ENCODE measurements at places on chromosomes 2 and 18.

- no peak for DNase-seq
These were observed 6.6 kb downstream of the ACVR2A start for GRCh38 chr2:147851244-147851930.

- no peak for DNase-seq
These were observed 134.9 kb upstream of the SLC14A2 start for GRCh38 chr18:45480219-45481015.

DNA sequence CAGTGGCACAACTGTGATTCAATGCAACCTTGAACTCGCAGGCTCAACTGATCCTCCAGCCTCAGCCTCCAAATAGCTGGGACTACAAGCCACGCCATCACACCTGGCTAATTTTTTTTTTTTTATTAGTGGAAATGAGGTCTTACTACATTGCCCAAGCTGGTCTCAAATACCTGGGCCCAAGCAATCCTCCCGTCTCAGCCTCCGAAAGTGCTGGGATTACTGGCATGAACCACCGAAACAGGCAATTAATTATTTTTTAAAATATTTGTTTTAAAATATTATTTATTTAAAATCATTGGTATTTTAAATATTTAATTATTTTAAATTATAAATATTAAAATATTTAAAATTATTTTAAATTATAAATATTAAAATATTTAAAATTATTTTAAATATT lies 24.5 kb downstream of the SRBD1 start:
- no peak for DNase-seq

DNA sequence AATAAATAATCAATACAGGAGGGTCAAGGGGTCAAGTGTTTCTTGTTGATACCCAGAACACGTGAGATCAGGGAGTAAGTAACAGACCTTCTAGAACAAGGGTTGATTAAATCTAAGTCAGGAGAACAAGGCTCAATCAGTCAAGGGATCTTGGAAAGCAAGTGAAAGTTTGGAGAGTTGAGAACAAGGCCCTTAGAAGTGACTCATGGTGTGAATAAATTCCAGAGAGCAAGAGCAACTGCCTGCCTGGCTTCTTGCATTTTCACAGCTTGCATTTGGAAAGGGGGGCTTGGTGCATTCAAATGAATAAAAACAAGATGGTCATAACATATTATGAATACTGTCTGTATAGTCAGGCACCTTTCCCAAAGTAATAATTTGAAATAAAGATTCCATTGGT lies 256.1 kb downstream of the DPP10 start:
- no peak for DNase-seq

- DNase-seq: no peak
These were observed 237.1 kb downstream of the TTC32 start for GRCh38 chr2:19664646-19665045.

GRCh38 chr2:144522897-144523595 lies 3.1 kb upstream of the ZEB2 start:
- no peak for DNase-seq

DNA sequence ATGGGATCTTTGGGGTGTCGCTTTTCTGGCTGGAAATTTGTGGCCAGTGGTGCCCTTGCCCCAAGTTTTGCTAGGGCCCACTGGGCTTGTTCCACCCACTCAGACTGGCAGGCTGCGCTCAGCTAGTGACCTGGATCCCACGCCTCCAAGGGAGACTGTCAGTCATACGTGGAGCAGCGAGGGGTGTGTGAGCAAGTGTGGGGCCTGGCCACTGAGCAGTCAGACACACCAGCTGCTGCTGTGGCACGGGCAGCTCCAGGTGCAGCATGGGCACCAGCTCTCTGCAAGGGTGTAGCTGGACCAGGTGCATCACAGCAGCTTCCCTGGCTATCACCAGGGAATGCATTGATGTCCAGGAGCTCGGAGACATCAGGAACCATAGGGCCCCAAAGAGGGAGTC lies 327.0 kb downstream of the NR4A2 start:
- no peak for DNase-seq

DNA sequence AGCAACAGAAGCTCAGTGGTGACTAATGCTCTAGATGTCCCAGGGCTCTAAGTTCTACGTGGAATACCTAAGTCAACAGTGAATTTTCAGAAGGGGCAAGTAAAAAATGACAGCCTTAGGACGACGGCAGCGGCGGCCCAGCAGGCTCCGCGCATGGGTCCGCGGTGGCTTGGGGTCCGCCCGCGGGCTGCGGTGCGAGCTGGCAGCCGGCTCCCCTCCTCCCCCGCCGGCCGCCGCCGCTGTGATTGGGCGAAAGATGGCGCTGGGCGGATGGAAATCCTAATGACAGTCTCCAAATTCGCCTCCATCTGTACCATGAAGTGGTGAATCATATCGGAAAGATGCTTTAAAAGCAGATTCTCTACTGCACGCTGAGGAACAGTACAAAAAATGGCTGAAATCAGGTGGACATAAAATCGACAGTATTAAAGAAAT lies 74.7 kb downstream of the HNRNPLL start:
- no peak for DNase-seq

DNA sequence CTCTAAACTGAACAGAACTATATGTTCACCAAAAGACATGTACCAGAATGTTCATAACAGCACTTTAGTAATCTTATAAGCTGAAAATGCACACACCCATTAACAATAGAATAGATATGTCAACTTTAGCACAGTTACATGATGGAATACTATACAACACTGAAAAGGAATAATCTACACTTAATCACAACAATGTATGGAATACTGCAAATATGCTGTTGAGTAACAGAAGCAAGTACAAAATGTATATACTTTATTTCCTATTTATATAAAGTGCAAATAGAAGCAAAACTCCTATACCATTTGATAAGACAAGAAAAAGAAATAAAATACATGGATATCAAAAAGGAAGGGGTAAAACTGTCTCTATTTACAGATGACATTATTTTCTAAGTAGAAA lies 352.8 kb downstream of the NCKAP5 start:
- no peak for DNase-seq

GRCh38 chr2:47521666-47522285 lies 118.8 kb downstream of the MSH2 start:
- no peak for DNase-seq

DNA sequence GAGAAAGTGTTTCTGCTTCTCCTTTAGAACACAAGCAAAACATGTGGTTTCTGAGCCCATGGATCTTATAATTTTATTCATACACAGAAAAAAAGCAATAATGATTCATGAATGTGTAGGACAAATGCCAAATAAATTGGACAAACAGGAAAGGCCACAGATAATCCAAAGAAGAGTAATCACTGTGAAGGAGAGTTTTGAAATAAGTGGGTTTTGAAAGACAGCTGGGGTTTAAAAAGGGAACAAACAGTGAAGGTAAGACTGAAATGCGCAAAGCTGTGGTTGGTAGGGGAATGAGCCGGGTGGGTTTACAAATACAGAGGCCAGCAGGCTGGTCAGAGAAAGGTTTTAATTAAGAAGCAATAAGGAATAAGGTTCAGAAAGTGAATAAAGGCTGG lies 50.0 kb upstream of the MBOAT2 start:
- no peak for DNase-seq

- DNase-seq: no peak
These were observed 183.2 kb downstream of the ARHGAP15 start for GRCh38 chr2:143312441-143312840.

GRCh38 chr2:26818972-26819371 lies 29.0 kb upstream of the DPYSL5 start:
- DNase-seq: no peak

DNA sequence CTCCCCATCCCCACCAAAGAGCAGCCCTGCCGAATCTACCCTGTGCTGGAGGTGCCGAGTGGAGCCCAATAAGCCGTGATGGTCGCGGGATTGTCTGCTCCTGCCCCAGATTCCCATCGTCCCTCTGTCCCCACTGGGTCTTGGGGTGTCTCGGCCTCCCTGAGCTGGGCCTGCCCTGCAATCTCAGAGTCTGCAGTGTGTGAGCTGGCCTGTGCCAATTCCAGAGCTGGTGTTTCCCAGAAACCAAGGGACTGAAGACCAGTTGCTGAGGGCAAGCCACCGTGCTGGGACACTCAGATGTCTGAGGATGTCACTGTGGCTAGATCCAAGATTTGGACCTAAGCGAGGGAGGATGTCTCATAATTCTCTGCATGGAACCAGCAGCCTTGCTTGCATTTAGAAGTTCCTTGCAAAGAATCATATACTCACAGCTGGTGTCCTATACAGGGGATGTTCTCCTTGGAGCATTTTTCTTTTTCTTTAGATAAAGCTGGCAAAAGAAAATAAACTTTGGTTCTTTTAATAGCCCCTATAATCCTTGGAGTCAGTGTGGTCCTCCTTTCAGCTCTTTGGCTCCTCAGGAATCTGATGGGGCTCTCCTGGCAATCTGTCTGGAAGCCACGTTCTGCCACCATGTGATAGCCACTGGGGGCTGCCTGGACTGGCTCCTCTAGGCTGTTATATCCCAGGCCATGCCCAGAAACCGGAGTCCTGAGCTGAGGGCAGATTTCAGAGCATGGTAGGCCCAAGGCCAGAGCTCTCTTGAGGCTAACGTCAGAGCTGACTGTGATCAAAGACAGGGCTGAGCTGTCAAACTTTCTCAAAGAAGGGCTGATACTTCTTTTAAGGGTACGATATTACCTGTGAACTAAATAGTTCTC lies 140.1 kb upstream of the HAAO start:
- no peak for DNase-seq

- no peak for DNase-seq
These were observed 21.4 kb upstream of the CNOT11 start for GRCh38 chr2:101231240-101231639.

- DNase-seq: no peak
These were observed 210.9 kb upstream of the PKDCC start for GRCh38 chr2:41836948-41837347.

GRCh38 chr2:136957044-136957443 lies 191.7 kb downstream of the THSD7B start:
- DNase-seq: no peak

- no peak for DNase-seq
These were observed 12.1 kb downstream of the XRCC5 start for GRCh38 chr2:216121255-216121654.

GRCh38 chr2:8642366-8643068 lies 39.3 kb upstream of the ID2 start:
- DNase-seq: no peak

GRCh38 chr2:227774011-227774624 lies 28.4 kb downstream of the SCYGR8 start:
- no peak for DNase-seq

GRCh38 chr2:223727562-223727961 lies 109.8 kb downstream of the AP1S3 start:
- DNase-seq: no peak

GRCh38 chr2:24915796-24916195 lies 4.2 kb downstream of the ADCY3 start:
- no peak for DNase-seq

DNA sequence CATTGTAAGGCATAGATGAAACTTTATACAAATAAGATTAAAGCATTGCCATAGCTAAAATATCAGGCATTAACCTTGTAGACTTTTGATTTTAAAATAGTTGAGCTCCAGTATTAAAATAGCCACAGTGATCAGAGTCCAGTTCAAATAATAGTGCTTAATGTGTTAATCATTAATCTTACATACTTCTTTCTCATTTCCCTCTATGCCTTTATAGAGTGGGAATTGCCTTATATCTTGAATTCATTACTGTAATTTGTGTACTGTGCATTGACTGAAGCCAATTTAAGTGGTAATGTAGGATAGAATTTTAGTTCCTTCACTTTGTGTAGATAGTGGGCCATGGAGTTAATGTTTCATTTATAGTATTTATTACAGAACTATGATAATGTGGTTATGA lies 549.2 kb upstream of the VWC2L start:
- no peak for DNase-seq

DNA sequence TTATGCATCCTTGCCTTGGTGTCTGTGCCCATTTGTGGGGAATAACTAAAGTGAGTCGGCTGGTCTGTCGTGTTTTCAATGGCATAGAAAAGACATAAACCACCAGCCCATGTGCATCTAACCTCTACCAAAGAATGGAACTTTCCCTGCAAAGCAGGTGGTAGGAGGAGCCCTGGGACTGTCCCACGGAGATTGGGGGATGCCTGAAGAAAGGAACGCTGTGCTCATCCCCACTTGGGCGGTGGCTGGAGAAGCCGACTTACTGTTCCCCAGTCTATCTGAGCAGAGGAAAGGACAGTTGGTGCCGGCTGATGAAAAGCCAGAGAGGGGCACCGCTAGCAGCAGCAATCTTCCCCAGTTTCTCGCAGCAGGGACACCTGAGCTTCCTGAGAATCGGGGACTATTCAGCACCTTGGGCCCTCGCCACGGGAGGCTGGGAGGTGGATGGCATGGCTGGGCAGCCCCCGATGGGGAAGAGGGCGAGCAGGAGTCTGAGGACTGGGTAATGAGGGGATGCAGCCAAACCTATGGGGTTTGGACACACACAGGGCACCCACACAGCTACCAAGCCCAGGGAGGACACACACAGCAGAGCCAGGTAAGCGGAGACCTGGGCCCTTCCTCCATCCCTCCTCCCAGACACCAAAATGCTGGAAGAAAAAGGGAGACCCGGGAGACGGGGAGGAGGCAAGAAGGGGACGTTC lies 53.7 kb upstream of the AGAP1 start:
- DNase-seq: no peak

DNA sequence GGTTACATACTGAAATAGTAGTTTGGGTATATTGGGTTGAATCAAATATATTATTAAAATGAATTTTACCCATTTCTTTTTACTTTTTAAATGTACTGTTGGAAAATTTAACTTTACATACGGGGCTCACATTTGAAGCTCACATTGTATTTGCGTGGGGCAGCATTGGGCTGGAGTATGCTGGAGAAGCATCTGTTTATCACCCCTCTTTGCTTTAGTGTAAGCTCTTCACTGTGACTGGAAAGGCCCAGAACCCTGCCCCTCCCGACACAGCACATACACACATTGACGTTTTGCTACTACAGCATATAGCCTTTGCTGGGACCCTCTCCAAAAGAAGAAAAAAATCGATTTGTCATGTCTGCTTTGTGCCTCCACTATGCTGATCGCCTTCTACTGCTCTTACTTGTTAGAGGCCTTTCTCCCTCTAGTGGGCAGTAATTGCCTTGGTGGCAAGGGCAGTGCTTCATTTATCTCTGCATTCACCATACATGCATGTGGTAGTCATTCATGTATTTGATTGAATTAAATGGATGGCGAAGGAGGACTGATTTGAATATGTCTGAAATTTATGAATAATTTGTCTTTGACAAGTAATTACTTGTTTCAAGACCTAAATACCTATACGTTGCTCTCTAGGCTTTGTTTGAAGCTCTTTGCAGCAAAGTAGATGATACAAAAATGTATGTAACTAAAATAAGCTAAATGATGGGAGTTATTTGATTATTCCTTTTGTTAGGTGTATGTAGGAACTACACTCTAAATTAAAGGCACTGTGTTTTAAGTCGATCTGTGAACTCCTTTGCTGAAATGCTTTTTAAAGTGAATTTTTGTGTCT lies 37.4 kb downstream of the VAPA start:
- no peak for DNase-seq

GRCh38 chr18:22412176-22412911 lies 5.4 kb downstream of the CTAGE1 start:
- no peak for DNase-seq
